ENCODE measurements at places on chromosomes 2 and 18. TPM values are rescaled to one million over a fixed set of nuclear protein-coding genes. Genes with fewer than 3 reads are reported as not detected.

Gene SH3RF3
- 0.15 TPM for total RNA-seq

Gene KCNIP3
- 0.24 TPM for total RNA-seq

Gene RBM44
- 1.4 TPM for total RNA-seq

Gene MORN2
- 26.0 TPM for total RNA-seq

DNA sequence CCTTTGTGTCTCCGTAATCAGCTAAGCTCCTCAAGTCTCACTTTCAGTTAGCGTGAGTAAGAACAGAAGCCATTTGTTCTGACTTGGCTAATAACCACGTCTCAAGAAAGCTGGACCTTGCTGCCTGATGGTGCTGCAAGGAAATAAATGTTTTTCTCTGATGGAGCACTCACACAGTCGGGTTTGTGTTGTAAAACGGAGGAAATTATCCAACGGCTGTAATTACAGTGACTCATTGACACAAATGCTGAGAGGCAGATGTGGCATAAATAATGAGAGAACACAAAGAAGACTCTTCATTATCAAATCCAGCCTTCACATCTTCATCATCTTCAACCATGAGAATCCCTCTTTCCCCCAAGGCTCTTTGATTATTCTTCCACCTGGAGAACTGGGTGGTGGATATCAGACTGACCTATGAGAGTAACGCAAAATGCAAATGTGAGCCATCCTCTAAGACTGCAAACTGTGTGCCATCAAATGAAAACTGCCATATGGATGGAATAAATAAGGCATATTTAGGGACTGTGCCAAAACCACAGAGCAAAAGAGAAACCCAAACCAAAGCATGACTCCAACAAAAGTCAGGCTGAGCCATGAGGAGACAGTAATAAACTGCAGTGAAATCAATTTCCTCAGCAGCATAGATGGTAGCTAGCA is 252.6 kb downstream of the RND3 start:
- no peaks in the 10 kb centered on the region for H3K27me3 ChIP-seq
- H3K27ac ChIP-seq, result no peak overlapping the region
- peaks cover 6% of the 10 kb centered on the region for H3K4me1 ChIP-seq
- no peaks in the 10 kb centered on the region for H3K36me3 ChIP-seq
- DNase-seq, result peak; percentile 83

GRCh38 chr2:10035053-10035422 is 8.3 kb upstream of the KLF11 start:
- H3K27me3 ChIP-seq, result no peaks in the 10 kb centered on the region
- no peak overlapping the region for H3K4me3 ChIP-seq
- no peaks in the 10 kb centered on the region for H3K4me1 ChIP-seq
- no peak overlapping the region for H3K27ac ChIP-seq
- no peaks in the 10 kb centered on the region for H3K36me3 ChIP-seq
- DNase-seq, result no peak

DNA sequence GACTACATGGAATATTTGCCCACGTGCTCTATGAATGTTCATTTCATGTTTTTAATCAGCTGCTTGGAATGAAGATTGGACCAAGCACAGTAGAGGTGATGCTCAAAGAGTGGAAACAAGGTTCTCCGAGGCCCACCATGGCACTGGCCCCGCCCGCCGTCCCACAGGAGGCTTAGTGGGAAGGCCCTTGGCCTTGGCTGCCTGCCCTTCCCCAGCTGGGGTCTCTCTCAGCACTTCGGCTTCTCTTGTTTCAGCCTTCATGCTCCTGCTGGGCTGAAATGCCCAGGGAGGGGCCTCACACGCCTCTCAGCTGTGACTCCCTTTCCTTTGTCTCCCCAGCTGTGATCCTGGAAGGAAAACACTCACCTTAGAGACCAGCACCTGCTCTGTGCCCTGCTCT is 833.2 kb downstream of the GALR1 start:
- H3K36me3 ChIP-seq, result no peaks in the 10 kb centered on the region
- no peaks in the 10 kb centered on the region for H3K4me1 ChIP-seq
- no peak for DNase-seq
- H3K4me3 ChIP-seq, result no peak overlapping the region

GRCh38 chr2:204024503-204024902 is 87.9 kb downstream of the ICOS start:
- peaks cover 21% of the 10 kb centered on the region for H3K4me1 ChIP-seq
- H3K27ac ChIP-seq, result no peak overlapping the region
- no peaks in the 10 kb centered on the region for H3K36me3 ChIP-seq
- DNase-seq, result peak; percentile 76
- no peak overlapping the region for H3K4me3 ChIP-seq

DNA sequence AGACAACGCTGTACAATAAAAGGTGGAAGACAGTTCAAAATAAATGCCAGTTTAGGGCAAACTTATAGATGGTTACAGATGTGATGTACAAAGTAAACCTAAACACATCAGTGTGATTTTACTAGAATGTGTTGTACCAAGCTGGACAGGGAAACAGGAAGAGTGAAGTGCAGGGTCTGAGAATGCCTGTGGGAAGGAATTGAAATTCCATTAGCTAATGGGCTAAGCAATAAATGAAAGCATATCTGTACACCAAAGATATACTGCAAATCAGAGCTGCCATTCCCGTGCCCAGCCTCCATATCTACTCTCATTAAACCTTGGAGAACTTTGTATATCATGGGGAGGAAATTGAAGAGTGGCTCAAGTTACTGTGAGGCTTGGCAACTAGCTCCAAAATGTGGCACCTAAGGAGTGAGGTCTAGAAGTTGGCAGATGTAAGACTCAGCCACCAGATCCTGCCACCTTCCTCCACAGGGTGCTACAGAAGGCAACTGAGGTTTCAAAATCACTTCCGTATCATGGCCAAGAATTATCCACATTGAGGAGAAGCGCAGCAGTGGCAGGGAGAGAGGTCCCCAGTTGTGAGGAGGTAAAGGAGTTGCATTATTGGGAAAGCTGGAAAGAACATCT is 277.8 kb downstream of the TCF4 start:
- DNase-seq, result no peak
- peak overlapping the region; percentile 14 for H3K27ac ChIP-seq

GRCh38 chr2:111626037-111626864 is 257.7 kb downstream of the ANAPC1 start:
- H3K4me1 ChIP-seq, result peaks cover 14% of the 10 kb centered on the region
- no peak overlapping the region for H3K4me3 ChIP-seq
- DNase-seq, result peak; percentile 22
- H3K27ac ChIP-seq, result no peak overlapping the region
- no peaks in the 10 kb centered on the region for H3K27me3 ChIP-seq
- no peaks in the 10 kb centered on the region for H3K36me3 ChIP-seq

GRCh38 chr2:68519236-68519635 is 51.9 kb downstream of the APLF start:
- H3K27ac ChIP-seq, result no peak overlapping the region
- H3K4me1 ChIP-seq, result no peaks in the 10 kb centered on the region
- DNase-seq, result peak; percentile 9
- no peaks in the 10 kb centered on the region for H3K36me3 ChIP-seq
- H3K27me3 ChIP-seq, result no peaks in the 10 kb centered on the region

GRCh38 chr2:179446476-179447141 is 182.0 kb upstream of the SESTD1 start:
- no peak for DNase-seq
- H3K36me3 ChIP-seq, result no peaks in the 10 kb centered on the region
- no peak overlapping the region for H3K4me3 ChIP-seq
- H3K27ac ChIP-seq, result no peak overlapping the region
- no peaks in the 10 kb centered on the region for H3K4me1 ChIP-seq

- DNase-seq, result peak; percentile 40
- H3K4me1 ChIP-seq, result peaks cover 27% of the 10 kb centered on the region
- peak overlapping the region; percentile 76 for H3K4me3 ChIP-seq
These were observed 1.3 kb downstream of the TAF1B start for GRCh38 chr2:9844576-9844975.

DNA sequence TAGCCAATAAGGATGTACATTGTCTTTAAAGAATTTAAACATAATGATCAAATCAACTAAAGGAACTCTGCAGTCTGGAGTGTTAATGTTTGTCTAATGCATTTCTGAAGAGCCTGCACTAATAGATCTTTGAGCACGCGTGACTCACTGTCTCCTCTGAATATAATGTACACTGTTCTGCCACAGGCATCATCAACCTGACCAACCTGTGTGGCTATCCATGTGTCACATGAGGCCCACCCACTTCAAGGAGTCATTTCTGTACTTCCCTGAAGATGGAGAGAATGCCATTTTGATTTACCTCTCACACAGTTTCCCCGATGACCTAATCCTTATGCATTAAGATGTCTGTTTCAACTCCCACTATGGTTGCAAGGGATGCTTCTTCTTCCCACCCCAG is 434.0 kb upstream of the SPHKAP start:
- no peaks in the 10 kb centered on the region for H3K36me3 ChIP-seq
- no peak overlapping the region for H3K27ac ChIP-seq
- H3K4me3 ChIP-seq, result no peak overlapping the region

DNA sequence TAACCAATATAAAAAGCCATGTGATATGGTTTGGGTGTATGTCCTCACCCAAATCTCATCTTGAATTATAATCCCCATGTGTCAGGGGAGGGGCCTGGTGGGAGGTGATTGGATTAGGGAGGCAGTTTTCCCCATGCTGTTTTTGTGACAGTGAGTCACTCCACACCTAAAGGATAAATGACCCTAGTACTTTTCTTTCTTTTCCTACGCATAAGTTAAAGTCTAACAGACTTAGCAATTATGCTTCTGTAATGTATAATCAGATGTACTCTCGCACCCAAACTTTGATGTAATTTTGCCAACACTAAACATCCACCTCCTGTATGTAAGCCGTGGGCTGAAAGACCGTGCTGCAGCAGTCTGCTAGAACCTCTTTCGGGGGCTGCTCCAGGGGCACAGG is 97.2 kb upstream of the DSEL start:
- H3K4me1 ChIP-seq, result no peaks in the 10 kb centered on the region
- H3K27me3 ChIP-seq, result no peaks in the 10 kb centered on the region

GRCh38 chr2:31070339-31071125 is 67.7 kb downstream of the GALNT14 start:
- no peak overlapping the region for H3K27ac ChIP-seq
- no peaks in the 10 kb centered on the region for H3K36me3 ChIP-seq
- no peaks in the 10 kb centered on the region for H3K4me1 ChIP-seq
- no peak overlapping the region for H3K4me3 ChIP-seq

- H3K27me3 ChIP-seq, result peaks cover 75% of the 10 kb centered on the region
- H3K4me1 ChIP-seq, result no peaks in the 10 kb centered on the region
- no peak overlapping the region for H3K27ac ChIP-seq
- no peaks in the 10 kb centered on the region for H3K36me3 ChIP-seq
- DNase-seq, result no peak
These were observed 31.5 kb upstream of the GNAL start for GRCh38 chr18:11657554-11657953.

DNA sequence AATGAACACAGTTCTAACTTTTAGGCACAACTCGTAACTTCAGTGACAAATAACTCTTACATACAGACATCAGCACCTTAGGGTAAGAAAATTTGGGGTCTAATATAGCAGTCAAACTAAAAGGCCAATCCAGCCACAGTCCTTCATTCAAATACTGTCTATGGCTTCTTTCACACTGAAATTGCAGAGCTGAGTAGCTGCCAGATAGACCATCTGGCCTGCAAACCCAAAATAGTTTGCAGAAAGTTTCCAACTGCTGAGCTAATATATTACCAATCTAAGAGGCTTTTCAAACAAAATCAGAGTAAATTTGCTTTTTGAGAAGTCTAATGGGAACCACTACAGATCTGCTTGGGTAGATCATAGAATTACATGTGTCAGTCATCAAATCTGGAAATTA is 183.4 kb downstream of the GALR1 start:
- H3K27ac ChIP-seq, result no peak overlapping the region
- H3K4me1 ChIP-seq, result no peaks in the 10 kb centered on the region
- no peaks in the 10 kb centered on the region for H3K36me3 ChIP-seq

DNA sequence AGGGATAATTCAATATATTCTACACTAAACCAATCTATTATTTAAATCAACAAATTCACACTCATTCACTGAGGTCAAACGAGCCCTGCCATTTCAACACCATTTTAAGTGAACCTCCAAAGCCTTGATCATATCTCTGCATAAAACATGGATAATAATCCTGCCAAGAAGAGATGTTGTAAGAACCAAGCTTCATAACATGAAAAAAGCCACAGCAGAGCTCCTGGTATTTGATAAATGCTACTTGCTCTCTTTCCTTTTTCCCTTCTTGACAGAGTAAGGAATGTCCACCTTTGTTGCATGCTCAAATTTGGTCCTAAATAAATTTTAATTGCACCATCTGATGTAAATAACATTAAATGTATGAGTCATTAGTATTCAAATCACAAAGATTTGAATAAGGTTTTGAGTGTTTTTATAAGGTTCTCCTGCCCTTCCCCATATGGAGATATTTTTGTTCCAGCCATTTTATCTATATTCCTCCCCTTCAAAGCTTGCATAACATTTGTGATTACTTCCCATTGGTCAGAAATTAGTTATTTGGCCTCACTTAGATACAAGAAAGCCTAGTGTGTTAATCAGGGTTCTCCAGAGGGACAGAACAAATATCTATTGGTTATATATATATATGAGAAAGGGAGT is 318.8 kb downstream of the RND3 start:
- H3K4me1 ChIP-seq, result no peaks in the 10 kb centered on the region
- no peak overlapping the region for H3K27ac ChIP-seq
- H3K27me3 ChIP-seq, result no peaks in the 10 kb centered on the region
- no peak overlapping the region for H3K4me3 ChIP-seq
- H3K36me3 ChIP-seq, result no peaks in the 10 kb centered on the region

GRCh38 chr2:226726546-226726945 is 73.1 kb downstream of the IRS1 start:
- no peaks in the 10 kb centered on the region for H3K27me3 ChIP-seq
- peaks cover 10% of the 10 kb centered on the region for H3K4me1 ChIP-seq
- no peak overlapping the region for H3K27ac ChIP-seq
- DNase-seq, result no peak

DNA sequence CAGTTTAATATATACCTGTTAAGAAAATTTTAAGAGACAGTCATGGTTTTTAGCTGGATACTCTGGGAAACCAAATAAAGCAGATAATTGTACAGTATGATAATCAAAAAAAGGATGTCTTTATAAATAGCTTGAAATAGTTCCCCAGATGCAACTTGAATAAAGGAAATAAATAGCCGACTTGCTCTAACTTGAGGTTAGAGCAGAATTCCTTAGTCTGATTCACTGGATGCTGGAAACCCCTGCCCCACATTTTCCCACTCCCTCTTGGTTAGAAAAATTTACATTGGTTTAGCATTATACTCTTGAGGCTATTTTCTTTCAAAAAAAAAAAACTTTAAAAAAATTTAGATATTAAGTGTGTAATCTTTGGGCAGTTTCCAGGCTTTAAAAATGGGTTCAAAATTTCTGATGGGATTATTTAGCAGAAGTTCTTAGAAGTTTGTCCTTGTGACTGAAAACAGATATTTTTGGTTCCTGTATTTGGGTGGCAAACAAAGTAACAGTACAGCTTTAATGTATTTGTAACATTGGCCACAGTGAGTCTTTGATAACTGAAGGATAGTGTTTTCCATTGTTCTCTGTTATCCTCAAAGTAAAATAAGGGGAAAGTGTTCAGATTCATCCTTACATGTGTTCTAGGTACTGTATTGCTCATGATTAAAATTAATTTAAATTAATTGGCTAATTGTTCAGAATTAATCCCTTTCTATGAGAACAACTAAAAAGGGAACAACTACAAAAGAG is 39.6 kb downstream of the ITGAV start:
- no peaks in the 10 kb centered on the region for H3K4me1 ChIP-seq
- no peaks in the 10 kb centered on the region for H3K36me3 ChIP-seq
- no peak for DNase-seq
- H3K27me3 ChIP-seq, result no peaks in the 10 kb centered on the region
- H3K27ac ChIP-seq, result no peak overlapping the region

- no peaks in the 10 kb centered on the region for H3K27me3 ChIP-seq
- no peak for DNase-seq
- H3K4me1 ChIP-seq, result no peaks in the 10 kb centered on the region
- H3K36me3 ChIP-seq, result peaks cover 5% of the 10 kb centered on the region
- H3K4me3 ChIP-seq, result no peak overlapping the region
These were observed 86.7 kb downstream of the USP40 start for GRCh38 chr2:233479616-233480489.
